ENCODE measurements at places on chromosomes 3 and 15. TPM values are rescaled to one million over a fixed set of nuclear protein-coding genes. Genes with fewer than 3 reads are reported as not detected.

Gene LRRN1
- 0.72 TPM for total RNA-seq

Gene KLHL25
- 4.5 TPM for total RNA-seq

Gene GOLGA8A
- total RNA-seq: 16.4 TPM

Gene PML
- 33.0 TPM for total RNA-seq

Gene NPAP1
- not detected for total RNA-seq

Gene A4GNT
- total RNA-seq: not detected

Gene RFX7
- total RNA-seq: 6.8 TPM

Gene CPA3
- not detected for total RNA-seq

Gene INKA1
- 22.2 TPM for total RNA-seq

Gene TMCO5A
- total RNA-seq: not detected

Gene LRRC31
- 0.24 TPM for total RNA-seq

Gene SLCO2A1
- not detected for total RNA-seq

Gene PROK2
- not detected for total RNA-seq

Gene INSYN1
- not detected for total RNA-seq

Gene RBPMS2
- not detected for total RNA-seq

Gene PRSS50
- total RNA-seq: not detected

Gene IQCH
- total RNA-seq: 2.7 TPM

Gene IRAK2
- 40.7 TPM for total RNA-seq

Gene BLOC1S6
- 66.3 TPM for total RNA-seq

Gene PRR23B
- total RNA-seq: not detected

Gene U2SURP
- 45.8 TPM for total RNA-seq

Gene CHRNA7
- 0.21 TPM for total RNA-seq

Gene CHDH
- total RNA-seq: 1.2 TPM

Gene MUC20
- total RNA-seq: 1.7 TPM

Gene C3orf22
- total RNA-seq: not detected

Gene OR5H6
- total RNA-seq: not detected

Gene PSTPIP1
- total RNA-seq: 0.72 TPM

Gene BFSP2
- total RNA-seq: not detected

Gene LTK
- not detected for total RNA-seq

Gene SLC6A20
- total RNA-seq: 1.7 TPM

Gene SEC62
- 26.9 TPM for total RNA-seq

Gene HTR3E
- total RNA-seq: not detected

Gene GPR149
- not detected for total RNA-seq

Gene C3orf85
- total RNA-seq: not detected

Gene SLC35G2
- total RNA-seq: 6.2 TPM

Gene ADAMTS17
- 1.7 TPM for total RNA-seq

Gene ARRDC4
- 7.7 TPM for total RNA-seq

Gene GCHFR
- total RNA-seq: 30.9 TPM

Gene GPR62
- not detected for total RNA-seq

Gene PYGO1
- 1.4 TPM for total RNA-seq

Gene GXYLT2
- 0.85 TPM for total RNA-seq

All from tracheal epithelial cell (primary cell).